ENCODE measurements at places on chromosomes 3 and 15.

DNA sequence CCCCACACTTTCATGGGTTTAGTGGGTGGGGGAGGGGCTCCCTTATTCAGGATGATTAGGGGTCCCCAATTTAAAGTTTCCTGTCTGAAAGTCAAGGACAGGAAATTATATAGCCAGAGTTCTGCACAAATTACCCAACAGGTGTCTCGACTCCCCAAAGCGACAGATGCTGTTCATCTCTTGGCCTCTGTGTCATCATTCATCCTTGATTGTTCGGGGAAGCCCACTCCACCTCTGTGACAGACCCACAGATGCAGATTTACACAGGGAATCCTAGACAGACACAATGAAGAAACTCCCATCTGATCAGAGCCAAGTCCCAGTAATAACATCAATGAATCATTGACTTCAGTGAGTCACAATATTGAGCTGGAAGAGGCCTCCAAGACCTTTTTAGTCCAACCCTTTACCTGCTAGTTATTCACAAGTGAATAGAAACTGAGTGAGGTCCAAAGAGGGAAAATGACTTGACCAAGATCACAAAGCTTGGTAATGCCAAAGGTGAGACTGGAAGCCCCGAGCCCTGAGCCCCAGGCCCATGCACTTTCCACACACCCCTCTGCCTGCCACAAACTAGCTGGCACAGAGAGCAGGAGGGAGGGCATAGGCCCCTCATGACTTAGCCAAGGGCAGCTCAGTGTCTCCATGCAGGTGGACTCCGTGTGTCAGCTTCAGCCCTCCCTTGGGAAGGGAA lies 7.9 kb upstream of the SRP14 start:
- DNase-seq, result peak; percentile 67

DNA sequence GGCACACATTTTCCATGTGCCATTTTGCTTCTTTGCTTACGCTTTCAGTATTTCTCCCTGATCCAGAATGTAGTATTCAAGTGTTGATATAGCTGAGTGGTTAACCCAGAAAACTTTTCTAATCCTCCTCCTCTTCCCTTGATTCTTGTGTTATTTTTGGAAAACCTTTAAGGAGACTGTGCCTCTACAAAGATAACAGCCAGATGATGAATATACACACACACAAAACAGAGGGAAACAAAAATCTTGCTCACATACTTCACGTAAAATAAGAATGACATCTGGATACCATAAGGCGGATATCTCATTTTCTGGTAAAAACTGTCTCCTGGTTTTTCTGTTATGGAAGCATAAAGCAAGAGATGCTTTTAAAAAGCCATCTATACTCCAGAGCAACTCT lies 295.8 kb upstream of the THBS1 start:
- no peak for DNase-seq

DNA sequence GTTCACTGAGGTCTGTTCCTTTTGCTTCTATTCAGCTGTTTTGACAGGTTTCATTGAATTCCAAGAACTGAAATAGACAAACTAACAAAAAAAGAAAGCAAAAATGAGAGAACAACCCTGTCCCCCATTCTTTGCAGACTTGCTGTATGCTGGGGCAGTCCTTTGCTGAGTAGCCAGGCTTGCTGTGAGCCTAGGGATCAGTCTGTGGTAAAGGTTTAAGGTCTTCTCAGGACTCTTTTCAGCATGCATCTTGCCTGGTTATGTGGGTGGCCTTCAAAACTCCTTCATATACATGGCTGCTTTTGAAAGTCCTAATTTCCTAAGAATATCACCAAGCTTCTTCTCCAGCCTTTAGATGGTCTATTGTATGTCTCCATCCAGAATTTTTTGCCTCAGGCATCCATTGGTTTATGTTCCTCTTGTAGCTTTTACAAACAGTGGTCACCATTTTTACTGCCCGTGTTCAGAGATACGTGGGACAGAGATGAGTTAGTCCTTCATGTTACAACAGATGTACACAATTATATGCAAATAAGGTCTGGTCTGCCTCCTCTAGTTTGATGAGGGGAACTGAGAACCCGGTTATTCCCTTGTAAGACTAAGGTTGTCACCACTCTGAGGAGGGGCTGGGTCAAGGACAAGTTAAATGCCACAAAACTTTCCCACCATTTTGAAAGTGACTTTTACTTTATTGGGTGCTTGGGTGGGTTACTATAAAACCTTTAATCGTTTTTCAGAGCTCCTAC lies 41.4 kb downstream of the SACM1L start:
- no peak for DNase-seq

DNA sequence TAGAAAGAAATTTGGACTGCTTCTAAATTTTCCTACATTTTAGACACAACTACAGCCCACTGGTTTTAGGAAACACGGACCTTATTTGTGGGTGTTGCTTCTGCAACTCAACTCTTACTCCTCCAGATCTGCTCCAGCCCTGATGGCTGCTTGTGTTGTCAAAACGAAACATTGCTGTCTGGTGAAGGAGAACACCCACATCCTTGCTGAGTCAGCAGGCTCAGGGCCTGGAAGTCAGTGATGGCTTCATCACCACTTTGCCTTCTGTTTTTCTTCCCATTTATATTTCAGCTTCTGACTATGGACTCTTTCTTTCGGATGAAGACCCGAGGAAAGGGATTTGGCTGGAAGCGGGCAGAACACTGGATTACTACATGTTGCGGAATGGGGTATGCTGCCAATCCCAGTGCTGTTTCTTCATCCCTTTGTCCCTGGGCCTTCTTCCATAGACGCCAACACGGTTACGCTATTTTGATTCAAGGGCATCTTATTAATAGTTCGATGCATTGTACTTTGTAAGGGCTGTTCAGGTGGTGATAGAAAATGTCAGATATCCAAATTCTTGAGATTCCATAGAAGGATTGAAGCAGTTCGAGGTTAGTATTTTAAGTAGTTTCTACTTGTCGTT lies 392.6 kb upstream of the TPM1 start:
- peak; percentile 84 for DNase-seq

DNA sequence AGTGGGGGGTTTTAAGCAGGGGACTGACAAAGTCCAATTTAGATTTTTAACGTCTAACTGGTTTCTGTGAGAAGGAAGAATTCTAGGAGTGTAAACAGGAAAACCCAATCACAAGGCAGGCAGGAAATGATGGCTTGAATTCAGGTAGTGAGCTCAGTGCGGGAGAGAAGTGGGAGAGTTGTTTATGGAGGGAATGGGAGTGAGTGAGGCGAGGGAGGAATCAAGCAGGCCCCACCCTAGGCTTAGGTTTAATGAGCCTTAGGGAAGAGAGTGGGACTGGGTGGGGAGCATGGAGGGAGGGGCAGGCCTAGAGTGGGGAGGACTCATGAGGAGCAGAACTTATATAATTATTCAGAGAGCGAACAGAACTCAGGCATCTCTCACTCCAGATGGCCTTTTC lies 17.9 kb downstream of the VIPR1 start:
- DNase-seq, result no peak

GRCh38 chr3:162610261-162610660 lies 1113.7 kb downstream of the OTOL1 start:
- DNase-seq, result no peak
